ENCODE measurements at places on chromosomes 1 and 21.

DNA sequence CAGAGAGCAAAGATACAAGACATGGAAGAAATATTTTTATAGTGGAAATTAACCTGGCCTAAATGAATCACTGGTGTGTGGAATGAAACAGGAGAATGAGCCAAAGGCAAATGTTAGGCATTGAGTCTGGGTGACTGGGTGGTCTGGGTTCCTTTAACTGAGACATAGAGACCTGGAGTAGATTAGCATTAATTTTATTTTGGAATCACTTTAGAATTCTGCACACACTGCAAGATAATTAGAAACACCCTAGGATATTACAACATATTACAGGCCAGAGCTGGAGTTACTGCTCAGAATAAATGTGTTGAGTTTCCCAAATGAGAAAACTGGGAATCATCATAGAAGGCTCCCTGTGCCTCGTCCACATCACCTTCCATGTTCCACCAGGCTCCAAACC, 85.5 kb downstream of the PLPPR5 start:
- DNase-seq, result no peak

DNA sequence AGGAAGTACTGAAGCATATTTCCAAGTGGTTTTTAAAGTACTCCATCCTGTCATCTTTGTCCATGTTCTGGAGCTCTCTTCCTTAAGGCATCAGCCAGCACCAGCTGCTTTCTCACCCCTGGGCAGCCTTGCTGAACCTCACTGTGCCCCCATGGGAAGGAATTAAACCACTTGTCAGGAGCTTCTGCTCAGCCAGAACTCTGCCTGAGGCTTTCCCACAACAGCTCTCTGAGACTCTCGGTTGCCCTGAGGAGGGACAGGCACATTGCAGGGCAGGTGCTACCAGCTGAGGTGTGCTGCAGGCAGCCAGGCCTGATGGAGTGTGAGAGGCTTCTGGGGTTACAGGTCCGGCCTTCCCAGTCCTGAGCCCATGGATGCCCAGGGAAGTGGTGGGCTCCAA, 30.9 kb downstream of the FAM163A start:
- no peak for DNase-seq

- DNase-seq, result no peak
Measured at GRCh38 chr1:160117300-160117699, 1.7 kb downstream of the ATP1A2 start.

- DNase-seq, result no peak
Measured at GRCh38 chr1:203643213-203644045, 16.8 kb downstream of the ATP2B4 start.

GRCh38 chr1:205283270-205284147, 38.0 kb downstream of the NUAK2 start:
- DNase-seq, result no peak

DNA sequence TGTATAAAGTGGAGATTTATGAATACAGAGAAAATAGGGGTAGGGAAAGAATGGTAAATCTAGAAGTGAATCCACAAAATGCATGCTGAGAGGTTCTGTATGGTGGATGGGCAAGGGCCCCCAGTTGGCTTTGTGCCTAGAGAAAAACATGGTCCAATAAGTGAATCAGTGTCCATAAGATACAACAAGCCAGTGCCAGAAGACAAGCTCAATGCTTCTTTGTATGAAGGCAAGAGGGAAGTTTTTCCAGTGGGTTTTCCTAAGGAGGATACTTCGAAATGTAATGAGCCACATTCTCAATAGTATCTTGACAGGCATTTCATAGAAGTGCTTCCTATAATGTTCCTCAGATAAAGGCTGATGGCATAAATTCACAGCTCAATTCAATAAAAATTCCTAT, 169.4 kb upstream of the HMCN1 start:
- DNase-seq, result no peak

GRCh38 chr1:160370561-160371345, 3.9 kb downstream of the NHLH1 start:
- DNase-seq, result no peak

- DNase-seq, result no peak
Measured at GRCh38 chr1:116674011-116674531, 6.5 kb upstream of the IGSF3 start.

- peak; percentile 86 for DNase-seq
Measured at GRCh38 chr1:97906567-97907241, 14.1 kb downstream of the DPYD start.

- DNase-seq, result no peak
Measured at GRCh38 chr1:200901796-200902444, 7.2 kb downstream of the INAVA start.

DNA sequence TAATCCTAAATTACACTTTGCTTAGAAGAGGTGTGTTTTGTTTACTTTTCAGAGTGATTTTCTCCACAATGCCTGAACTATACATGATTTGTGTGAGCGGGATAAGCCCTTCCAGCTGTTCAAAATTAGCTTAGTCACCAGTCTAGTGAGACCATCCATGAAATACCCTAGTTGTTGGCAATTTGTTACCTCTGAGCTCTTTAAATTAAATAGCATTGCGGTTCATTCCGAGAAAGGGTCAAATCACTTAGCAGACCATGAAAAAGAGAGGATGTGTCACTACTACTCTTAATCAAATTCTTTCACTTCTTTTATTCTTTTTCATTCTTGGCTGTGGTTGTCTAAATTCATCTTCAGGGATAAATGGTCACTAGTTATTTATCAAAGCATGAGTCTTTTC, 11.9 kb upstream of the VAV3 start:
- no peak for DNase-seq

- DNase-seq, result no peak
Measured at GRCh38 chr1:245571815-245572294, 417.1 kb downstream of the KIF26B start.

- no peak for DNase-seq
Measured at GRCh38 chr1:235502601-235503402, 1.4 kb downstream of the B3GALNT2 start.

- DNase-seq, result no peak
Measured at GRCh38 chr1:60504206-60504840, 430.8 kb upstream of the C1orf87 start.

DNA sequence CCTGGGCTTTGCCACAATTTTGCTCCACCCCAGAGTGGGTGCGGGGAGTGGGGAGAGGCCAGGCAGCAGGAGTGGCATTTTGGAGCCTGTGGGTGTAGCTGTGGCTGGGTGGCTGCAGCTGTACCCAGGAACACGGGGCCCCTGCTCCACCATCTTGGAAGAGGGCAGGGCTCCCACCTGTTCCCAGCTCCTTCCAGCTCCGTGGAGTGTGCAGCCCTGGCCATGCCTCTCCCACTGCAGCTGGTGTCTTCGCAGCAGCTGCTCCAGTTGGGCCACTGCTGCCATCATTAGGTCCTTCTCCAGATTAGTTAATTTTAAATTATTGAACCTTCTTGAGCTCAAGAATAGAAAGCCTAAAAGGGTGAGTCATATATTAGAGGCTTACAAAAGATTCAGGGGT, 17.6 kb downstream of the FAM20B start:
- DNase-seq, result no peak

DNA sequence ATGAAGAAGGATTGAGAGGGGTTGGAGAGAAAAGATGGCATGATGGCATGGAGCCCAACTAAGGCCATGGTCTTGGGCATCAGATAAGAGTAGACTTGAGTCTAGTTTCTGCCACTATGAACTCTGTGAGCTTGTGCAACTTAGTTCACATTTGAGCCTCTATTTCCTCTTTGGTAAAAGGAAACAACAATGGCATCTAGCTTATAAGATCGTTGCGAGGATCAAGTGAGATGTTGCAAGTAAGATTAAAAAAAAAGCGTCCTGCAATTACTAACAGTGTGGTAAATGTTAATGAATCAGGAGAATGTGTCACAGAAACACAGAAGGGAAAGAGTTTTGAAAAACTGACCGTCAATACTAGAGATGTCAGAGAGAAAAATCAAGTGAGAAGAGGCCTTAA, 202.9 kb upstream of the FGGY start:
- no peak for DNase-seq

DNA sequence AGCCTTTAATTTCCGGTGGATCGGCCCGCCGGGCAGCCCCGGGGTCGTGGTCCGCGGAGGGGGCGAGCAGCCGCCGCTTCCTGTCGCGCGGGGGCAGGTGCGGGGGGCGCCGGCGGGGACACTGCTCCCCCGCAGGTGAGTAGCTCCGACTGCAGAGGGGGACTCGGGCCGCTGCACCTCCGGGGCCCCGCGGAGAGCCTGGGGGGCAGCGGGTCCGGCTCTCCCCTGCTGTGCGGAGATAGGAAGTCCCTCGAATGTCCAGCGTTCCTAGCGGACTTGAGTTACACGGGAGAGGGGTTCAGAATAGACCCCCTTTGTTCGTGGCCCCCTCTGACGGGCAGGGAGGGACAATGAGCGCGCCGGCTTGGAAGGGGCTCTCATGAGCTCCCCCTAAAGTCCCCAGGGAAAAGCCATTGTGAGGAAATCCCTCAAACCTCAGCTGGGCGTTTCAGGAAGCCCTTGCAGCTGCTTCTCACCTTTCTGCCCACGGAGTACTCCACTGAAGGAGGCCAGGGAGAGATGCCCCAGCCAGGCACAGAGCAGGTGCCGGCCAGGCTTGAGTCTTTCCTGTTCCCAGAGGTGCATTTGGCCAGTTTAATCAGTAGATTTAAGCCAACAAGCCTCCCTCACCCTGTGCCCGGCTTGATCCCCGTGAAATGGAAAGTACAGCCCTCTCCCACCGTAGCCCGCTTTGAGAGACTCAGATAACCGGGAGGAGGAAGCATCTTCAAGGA, 925 bp downstream of the PDE9A start:
- no peak for DNase-seq

DNA sequence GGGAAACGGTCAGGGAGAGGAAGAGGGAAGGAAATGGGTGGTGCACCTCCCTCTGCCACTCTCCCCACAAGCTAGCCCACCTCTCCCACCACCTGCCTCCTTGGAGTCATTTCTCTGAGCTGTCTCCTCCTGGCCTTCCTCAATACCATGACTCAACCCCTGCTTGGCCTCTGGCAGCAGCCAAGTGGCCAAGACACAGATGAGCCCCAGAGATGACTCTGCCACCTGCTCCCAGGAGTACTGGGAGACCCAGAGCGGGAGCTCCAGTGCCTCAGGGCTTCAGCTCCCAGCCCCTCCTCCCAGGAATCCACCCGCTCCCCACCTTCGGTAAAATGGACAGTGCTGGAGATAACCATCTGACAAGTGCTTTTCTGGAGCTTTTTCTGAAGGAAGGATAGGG, 2.6 kb downstream of the S100A16 start:
- no peak for DNase-seq

GRCh38 chr1:15799928-15800835, 7.3 kb downstream of the UQCRHL start:
- DNase-seq, result peak; percentile 76

DNA sequence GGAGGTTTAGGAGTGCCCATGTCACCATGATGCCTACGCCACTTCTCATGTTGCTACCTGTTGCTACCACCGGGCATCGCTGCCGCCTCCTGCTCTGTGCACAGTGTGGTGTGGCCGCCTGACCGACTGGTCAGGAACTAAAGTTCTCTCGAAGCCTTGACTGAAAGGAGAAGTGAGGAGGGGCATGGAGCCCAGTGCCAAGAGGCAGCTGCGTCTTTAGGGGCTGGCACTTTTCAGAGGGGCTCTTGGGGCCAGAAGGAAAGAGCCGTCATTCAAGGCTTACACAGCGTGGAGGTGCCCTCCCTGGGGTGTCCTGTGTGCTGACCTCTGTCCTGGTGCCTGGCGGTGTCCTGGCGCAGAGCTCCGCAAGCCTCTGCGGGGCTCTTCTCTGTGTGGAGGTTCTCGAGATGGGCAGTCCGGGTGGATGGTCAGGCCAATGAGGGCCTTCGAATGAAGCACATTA, 57.2 kb downstream of the ADARB1 start:
- no peak for DNase-seq

GRCh38 chr1:52400131-52400530, 4.1 kb downstream of the ORC1 start:
- no peak for DNase-seq

DNA sequence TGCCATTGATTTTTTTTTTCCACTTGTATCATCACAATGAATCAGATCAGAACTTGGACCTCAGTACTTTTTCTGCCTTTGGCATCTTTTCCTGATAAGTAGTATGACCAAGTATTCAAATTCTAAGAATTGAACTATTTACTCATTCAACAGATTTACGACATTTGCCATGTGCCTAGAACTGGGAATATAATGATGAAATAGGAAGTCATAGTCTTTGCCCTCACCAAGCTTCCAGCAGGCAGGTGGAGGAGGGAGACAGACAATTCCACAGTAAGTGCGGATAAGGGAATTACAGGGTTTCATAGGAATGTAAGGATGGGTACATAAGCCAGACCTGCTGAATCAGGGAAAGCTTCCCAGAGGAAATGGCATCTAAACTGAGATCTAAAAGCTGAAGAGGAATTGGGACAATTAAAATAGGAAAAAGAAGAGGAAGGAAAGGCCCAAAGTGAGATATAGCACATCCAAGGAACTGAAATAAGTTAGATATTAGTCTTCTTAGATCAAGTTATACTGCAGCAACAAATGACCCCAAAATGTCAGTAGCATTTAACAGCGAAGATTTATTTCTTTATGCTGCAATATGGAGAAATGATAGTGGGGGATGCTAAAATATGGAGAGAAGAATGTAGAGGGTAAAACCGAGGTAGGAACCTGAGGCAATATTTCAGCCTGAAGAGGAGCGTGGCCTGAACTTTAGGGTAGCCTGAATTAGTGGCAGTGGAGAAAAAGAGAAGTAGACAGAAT, 5.3 kb upstream of the DDX59 start:
- no peak for DNase-seq

DNA sequence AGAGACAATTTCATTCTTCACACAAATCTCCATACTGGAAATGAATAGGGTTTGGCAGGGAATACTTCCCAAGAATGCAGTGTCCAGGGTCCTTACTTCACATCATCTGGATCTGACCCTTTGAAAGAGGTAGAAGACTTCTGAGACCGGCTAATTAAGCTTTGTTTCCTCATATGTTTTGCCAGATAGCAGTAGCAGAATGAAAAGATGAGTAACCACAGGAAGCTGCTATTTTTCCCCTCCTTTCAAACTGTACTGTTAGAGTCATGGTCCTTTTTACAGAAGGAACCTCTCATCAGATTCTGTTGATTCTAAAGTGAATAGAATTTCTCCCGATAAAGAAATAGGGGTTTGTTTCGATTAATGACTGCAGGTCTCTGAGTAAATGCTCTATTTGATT, 1.4 kb upstream of the OLFML3 start:
- no peak for DNase-seq
